ENCODE measurements at places on chromosomes 6 and 20.

DNA sequence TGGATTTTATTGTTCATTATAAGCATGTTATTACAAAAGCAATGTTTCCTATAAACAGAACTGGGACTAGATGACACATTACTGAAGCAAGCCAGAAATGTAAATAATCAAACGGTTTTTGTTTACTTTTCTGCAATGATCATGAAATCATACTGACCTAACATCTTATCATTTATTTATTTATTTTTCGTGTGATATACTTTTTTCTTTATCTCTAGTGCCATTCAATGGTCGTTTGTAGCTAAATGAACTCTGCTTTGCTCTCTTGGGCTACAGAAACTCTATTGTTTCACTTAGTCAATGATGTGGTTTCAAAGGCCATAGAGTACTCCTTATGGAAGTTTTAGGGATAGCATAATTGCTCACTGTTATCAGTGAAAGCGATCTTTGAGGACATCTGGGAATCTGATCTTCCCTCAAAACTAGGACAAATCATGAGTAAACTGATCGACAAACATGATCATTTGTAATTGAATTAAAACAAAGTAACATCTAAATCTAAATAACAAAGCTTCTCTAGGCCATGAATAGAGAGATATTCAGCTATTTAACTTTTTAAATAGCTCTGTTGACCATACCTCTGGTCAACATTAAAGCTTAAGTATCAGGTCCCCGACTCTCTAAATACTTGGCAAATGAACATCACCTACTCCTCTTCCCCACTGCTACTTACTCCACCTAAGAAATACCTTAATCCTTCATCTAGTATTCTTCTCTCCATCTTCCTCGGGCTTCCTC lies 933.4 kb downstream of the TFAP2A start:
- DNase-seq, result no peak
- no peaks in the 10 kb centered on the region for H3K4me1 ChIP-seq
- no peaks in the 10 kb centered on the region for H3K36me3 ChIP-seq
- H3K27me3 ChIP-seq, result no peaks in the 10 kb centered on the region
- H3K27ac ChIP-seq, result no peak overlapping the region

DNA sequence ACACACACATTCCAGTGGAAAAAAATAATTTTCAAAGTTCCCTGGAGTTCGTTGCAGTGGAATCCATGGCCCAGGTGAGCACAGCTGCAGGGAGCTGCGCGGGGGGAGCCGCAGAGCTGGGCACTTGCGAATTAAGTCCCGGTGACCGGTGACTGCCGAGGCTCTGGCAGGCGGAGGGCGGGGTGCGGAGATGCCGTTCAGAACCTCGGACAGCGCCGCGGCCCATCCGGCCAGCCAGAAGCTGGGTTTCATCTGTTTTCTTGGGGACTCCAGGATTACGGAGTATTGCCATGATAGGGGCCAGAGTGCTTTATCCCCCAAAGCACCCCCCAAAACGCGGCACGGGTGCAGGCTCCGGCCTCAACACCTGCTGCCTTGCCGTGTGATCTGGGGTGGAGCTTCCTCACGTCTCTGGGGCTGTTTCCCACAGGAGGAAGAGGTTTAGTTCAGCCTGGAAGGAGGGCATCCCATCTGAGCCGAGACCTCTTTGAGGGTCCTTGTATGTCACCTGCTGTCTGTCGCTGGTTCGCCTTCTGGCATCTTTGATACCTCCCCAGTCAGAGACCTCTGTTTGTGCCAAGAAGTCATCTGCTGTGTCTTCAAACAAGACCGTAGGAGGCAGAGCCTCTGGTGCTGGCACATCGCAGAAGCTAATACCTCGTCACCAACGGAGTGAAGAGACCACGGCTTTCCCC lies 99.4 kb downstream of the YTHDF1 start:
- no peaks in the 10 kb centered on the region for H3K4me1 ChIP-seq
- no peak overlapping the region for H3K27ac ChIP-seq
- DNase-seq, result peak; percentile 81
- H3K36me3 ChIP-seq, result no peaks in the 10 kb centered on the region

DNA sequence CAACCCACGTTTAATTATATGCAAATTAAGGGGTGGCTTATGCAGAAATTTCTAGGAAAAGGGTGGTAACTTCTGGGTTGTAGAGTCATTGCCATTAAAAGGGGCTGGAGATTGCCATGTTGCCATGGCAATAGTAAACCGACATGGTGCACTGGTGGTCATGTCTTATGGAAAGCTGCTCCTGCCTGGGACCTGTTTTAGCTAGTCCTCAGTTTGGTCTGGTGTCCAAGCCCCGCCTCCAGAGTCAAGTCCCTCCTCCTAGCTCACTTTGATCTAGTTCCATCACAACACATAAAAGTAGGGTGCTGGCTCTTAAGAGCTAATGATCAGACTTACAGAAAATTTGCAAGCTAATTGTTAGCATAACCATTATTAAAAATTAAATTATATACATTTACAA lies 5.3 kb downstream of the SLC22A2 start:
- DNase-seq, result no peak
- no peaks in the 10 kb centered on the region for H3K4me1 ChIP-seq
- H3K4me3 ChIP-seq, result no peak overlapping the region
- H3K27me3 ChIP-seq, result no peaks in the 10 kb centered on the region
- no peak overlapping the region for H3K27ac ChIP-seq

- no peaks in the 10 kb centered on the region for H3K27me3 ChIP-seq
- no peaks in the 10 kb centered on the region for H3K36me3 ChIP-seq
- H3K27ac ChIP-seq, result no peak overlapping the region
- peaks cover 10% of the 10 kb centered on the region for H3K4me1 ChIP-seq
Observed at GRCh38 chr6:148470156-148470555, 127.5 kb downstream of the SASH1 start.

DNA sequence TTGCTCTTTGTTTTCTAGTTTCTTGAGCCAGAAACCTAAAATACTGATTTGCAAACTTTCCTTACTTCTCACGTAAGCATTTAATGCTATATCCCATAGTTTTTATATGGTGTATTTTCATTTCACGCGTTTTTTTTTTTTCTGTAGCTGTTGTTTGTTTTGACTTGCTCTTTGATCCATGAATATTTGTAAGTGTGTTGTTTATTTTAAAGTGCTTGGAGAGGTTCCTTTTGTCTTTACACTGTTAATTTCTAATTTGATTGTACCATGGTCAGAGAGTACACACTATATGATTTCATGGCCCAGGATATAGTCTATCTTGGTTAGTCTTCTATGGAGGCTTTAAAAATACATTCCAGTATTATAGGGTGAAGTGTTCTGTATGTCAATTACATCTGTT lies 84.8 kb upstream of the RNF217 start:
- no peak for DNase-seq
- no peaks in the 10 kb centered on the region for H3K27me3 ChIP-seq
- H3K27ac ChIP-seq, result no peak overlapping the region
- H3K36me3 ChIP-seq, result no peaks in the 10 kb centered on the region

DNA sequence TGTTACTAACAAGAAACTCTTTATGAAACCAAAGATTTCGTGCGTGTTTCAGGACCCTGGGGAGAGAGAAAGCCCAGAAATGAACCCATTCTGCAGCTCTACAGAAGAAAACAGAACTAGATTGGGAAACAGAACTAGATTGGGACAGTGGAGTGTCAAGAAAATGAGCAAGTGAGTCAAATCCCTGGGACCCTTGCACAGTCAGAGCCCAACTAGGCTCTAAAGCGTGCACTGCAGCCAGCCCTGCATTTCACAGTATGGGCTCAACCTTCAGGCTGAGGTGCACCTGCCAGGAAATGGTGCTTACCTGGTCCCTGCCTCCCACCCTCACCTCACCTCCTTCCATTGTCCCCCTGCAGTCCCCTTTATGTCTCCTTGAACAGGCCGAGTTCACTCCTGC lies 39.7 kb downstream of the BFSP1 start:
- H3K36me3 ChIP-seq, result no peaks in the 10 kb centered on the region
- H3K4me1 ChIP-seq, result no peaks in the 10 kb centered on the region
- no peaks in the 10 kb centered on the region for H3K27me3 ChIP-seq

Data from left lung (tissue), 14 donors.